ENCODE measurements at places on chromosomes 5 and 9.

DNA sequence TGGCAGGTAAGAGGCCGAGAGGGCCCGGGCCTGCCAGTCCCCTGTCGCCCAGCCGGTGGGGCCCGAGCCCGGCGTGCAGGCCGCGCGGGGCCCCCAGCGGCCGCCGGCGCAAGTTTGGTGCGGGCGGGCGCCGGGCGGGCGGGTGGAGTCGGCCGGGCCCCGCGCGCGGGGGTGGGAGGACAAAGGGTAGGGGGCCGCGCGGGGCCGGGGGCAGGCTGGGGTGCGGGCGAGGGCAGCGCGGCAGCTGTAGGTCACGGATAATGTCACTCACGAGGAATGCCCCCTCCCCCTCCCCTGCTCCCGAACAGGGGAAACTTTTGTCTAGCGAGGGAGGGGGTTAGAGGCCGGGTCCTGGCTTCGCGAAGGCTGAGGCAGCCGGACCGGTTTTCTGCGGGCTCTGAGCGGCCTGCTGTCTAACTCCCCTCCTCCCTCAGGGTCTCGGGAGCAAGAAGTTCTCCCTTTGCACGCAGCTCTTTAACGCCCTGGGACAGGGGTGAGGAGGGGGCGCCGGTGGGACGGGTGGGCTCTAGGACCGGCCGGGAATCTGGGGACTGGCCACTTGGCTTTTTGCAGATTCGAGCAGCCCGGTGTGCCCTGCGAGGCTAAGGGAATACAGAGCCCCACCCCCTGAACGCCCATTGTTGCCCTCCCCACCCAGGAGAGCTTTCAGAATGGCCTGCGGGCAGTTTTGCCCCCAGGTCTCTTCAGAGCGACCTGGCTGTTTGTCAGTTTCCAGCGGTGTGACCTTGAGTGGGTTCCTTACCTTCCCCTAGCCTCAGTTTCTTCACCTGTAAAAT lies 21.3 kb upstream of the NDST1 start:
- peak; percentile 27 for DNase-seq

DNA sequence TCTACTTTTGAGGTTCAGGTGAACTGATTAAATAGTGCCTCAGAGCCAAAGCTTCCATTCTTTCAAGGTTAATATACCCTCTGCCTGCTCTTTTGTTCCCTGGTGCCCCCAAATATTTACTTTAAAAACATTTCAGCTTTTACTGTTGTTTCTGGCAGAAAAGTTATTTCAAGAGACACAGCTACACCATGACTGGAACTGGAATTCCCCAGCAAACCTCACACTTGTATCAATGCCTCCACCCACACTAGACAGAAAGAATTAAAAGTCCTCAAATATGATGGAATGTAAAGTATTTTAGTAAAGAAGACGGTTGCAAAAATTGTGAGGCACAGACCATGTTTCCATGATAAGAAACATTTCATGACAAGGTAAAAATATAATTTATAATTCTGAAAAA lies 720.2 kb upstream of the TYRP1 start:
- DNase-seq: no peak

DNA sequence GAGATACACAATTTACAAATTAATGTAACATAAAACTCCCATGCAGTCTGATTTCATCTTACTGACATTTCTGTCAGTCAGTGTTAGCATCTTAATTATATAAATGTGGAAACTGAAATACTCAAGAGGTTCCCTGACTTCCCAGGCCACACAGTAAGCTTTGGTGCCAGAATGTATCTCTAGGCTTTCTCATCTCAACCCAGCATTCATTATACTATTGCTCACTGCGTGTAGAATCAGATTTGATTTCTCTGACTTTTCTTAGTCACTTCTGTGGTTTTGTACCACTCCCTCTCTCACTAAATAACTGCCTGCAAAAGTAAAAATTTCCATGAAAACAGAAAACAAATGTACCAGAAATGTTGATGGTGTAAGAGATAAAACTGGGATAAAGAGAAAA lies 31.7 kb upstream of the CDKN2B start:
- DNase-seq: no peak

DNA sequence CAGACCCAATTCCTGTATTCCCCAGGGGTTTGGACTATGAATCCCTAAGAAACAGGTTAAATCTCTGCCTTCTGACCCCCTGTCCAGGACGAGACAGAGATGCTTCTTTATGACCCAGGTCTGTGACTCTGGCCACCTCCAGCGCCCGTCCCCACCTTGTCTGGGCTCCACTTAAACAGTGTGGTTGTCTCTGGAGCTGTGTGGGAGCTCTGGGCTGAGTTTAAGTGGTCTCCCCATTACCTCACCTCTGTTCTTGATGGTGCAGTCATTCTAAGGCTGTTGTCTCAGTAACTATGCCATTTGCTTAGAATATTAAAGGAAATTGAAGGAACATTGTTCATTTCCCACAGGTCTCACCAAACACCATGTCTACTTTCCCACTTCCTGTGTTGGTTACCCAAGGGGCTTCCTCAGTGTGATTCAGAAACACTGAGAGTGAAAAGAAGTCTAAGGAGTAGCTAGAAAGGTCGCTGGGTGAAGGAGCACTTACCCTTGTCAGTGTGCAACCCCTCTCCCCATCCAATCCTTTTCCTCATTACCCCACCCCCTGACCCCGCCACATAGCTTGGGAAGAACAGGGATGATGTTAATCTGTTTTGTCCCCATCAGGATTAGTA lies 127.8 kb upstream of the CKMT2 start:
- no peak for DNase-seq

DNA sequence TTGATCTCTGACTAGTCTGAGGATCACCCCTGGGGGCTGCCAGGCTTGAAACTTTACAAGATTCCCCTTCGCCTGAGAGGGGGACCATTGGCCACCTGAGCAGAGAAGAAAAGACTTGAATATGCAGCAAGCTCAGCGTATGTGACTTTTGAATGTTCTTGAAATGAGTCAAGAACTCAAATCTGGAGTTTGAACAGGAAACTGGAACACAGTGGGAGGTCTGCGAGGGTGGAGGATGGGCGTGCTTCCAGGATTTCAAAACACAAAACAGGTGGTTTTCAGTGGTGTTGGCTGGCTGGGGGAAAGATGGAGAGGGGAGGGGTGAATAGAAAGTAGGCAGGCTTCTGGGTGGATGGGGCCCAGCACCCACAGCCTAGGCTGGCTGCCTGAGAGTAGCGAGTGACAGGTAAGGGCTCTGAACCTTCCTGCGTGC lies 40.6 kb downstream of the TMEM174 start:
- no peak for DNase-seq

DNA sequence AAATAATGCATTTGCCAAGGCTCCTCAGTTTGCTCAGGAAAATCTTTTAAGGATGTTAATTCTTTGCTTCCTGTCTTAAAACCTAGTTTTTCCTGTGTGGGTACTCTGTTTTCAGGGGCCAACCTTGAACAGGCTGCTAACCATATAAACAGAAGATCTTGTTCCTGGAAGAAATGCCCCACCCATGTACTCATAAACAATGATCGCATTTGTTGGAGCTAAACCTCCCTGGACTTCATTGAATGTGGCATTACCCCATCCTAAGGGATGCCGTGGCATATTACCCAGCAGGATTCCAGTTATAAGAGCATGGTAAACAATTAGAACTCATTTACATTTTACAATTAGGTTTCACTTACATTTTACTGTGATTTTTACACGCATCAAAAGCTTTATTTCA lies 436.0 kb downstream of the ZNF608 start:
- no peak for DNase-seq

GRCh38 chr5:151772029-151772845 lies 483 bp downstream of the G3BP1 start:
- peak; percentile 38 for DNase-seq

DNA sequence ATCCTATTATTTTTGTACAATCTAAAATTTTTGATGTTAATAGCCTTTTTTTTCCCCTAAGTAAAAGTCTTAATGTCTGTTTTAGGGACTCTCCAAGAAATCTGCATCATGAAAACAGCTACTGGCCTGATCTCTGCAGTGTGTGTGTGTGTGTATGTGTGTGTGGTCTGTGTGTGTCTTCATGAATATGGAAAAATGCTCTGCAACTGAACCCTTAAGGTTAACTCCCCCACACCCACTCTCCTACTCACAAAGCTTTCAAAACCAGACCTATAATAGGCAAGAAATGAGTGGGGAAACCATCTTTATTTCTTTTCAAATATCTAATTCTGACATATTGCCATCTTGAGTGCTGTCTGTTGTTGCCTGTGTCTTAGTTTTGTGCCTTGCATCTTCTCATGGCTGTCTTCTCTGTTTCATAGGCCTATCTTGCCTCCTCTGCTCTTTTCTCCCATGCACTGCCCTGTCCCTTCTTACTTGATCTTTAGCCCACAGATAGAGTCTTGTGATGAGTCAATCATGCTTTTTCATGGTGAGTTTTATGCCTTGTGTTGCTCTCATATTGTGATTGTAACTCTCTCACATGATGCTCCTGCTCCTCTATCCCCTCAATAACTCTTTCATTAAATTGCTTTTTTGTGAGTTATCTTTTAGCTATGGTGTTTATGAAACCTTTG lies 68.3 kb downstream of the CHSY3 start:
- no peak for DNase-seq

GRCh38 chr9:94949370-94949769 lies 222.9 kb downstream of the AOPEP start:
- no peak for DNase-seq

DNA sequence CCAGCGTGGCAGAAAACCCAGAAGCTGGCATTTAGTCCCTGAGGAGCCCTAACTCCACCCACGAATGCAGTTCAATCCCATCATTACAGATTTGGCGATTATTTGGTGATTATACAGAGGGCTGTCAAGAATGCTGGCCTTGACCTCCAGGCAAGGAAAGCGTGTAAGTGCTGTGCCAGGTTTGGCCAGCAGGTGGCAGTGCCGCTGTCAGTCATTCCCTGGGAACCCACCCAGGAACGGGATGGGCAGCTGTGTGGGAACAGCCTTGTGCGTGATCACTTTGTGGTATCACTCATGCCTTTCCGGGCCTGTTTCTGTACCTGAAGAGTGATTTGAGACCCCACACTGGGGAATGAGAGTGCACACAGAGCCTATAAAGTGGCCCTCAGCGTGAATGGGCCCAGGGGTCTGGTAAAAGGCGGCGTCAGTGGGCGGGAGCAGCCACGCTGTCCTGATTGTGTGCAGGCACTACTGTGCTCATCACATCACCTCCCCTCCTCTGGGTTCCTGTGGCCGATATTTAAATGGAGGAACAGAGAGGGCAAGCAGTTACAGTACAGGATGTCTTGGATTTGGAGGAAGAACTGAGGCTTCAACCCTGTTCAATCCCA lies 215.6 kb downstream of the ROR2 start:
- peak; percentile 59 for DNase-seq

GRCh38 chr9:107932046-107932445 lies 442.5 kb upstream of the KLF4 start:
- no peak for DNase-seq

DNA sequence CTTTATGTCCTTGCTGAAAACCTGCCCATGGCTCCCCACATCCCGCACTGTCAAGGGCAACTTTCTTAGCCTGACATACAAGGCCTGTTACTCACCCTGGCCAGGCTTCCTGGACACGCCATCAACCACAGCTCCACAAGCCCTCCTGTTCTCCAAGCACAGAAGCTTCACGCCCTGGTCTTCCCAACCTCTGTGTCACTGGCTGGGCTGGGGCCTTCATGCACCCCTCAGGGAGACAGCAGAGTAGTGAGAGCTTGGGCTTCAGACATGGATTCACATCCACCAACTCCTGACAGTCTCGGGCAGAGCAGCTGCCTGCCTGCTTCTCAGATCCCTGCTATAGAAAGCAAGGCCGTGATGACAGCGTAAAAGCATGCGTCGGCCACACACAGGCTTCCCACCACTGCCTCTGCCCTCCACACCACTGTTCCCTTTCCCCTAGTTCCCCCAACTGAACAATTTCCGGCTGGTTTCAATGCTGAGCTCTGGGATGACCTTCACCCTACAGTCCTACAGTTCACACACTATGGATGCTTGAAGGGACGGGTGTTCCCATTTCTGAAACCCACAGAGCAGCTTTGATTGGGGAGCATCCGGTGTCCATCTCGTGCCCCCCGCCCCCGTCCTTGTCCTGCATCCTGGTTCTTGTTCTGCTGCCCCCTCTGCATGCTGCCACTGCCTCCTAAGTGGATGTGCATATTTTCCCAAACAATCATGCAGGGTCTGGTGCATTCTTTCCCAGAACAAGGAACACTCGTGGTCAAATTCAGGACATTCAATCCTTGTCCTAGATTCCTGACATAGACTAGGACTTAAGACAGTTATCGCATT lies 33.4 kb upstream of the ADAMTS2 start:
- no peak for DNase-seq

- no peak for DNase-seq
Measured at GRCh38 chr5:142826741-142827492, 56.7 kb downstream of the ARHGAP26 start.

DNA sequence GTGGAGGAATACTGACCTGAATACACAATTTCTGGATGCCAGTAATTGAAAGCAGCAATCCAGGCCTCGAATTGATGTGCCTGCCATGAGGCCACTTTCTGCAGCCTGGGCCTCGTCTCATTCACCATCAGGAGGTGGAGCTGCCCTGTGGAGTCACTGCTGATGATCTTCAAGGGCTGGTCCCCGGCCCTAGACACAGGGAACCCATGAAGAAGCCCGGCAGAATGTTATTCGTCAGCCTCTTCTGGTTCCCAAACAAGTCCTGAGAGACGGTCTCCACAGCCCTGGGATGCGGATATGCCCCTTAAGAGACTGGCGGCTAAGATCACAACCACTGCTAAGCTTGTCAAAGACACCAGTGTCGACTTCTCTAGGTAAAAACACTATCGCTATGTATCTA lies 4.5 kb downstream of the DPH7 start:
- DNase-seq: no peak

- no peak for DNase-seq
Measured at GRCh38 chr9:35569206-35569605, 35.9 kb upstream of the TESK1 start.

DNA sequence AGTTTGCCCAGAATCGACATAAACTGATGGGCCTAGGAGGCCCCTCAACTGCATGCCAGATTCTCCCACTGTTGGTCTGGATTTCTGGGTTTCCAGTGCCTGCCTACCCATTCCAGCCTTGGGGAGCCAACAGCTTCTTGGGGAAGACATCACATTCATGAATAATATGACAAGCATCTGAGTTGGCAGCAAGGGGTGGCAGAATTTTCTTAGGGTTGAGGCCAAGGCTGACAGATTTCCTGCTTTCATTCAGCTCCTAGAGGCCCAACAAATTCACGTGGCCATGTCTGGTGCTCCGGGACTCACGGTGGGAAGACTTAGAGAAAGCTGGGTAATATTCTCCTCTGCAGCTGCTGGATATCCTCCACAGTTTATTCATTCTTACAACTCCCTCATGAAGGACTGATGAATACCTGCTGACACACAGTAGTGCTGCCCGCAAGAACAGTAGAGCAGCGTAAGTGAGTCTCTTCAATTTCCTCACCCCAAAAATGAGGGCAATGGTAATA lies 305.0 kb upstream of the TNC start:
- no peak for DNase-seq

- no peak for DNase-seq
Measured at GRCh38 chr5:176740131-176740701, 70.1 kb upstream of the UNC5A start.

DNA sequence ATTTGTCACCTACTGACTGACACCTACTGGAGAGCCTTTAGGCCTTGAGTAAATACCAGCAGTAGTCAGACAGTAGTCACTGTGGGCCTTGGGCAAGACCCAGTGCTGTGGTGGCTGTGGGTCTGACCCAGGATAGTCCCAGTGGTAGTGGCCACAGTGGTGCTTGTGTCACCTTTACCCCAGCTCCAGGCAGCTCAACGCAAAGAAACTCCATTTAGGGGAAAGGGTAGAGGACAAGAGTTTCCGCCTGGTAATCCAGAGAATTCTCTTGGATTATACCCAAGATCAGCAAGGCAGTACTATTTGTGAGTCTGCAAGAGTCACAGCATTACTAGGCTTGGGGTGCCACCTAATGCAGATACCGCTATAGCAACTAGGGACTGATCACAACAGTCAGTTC lies 28.9 kb downstream of the CERT1 start:
- no peak for DNase-seq

- DNase-seq: no peak
Measured at GRCh38 chr5:81038495-81038894, 78.3 kb downstream of the RASGRF2 start.
